Kidney glomerular epithelial cell (primary cell): ENCODE measurements at places on chromosomes 7 and 10.

DNA sequence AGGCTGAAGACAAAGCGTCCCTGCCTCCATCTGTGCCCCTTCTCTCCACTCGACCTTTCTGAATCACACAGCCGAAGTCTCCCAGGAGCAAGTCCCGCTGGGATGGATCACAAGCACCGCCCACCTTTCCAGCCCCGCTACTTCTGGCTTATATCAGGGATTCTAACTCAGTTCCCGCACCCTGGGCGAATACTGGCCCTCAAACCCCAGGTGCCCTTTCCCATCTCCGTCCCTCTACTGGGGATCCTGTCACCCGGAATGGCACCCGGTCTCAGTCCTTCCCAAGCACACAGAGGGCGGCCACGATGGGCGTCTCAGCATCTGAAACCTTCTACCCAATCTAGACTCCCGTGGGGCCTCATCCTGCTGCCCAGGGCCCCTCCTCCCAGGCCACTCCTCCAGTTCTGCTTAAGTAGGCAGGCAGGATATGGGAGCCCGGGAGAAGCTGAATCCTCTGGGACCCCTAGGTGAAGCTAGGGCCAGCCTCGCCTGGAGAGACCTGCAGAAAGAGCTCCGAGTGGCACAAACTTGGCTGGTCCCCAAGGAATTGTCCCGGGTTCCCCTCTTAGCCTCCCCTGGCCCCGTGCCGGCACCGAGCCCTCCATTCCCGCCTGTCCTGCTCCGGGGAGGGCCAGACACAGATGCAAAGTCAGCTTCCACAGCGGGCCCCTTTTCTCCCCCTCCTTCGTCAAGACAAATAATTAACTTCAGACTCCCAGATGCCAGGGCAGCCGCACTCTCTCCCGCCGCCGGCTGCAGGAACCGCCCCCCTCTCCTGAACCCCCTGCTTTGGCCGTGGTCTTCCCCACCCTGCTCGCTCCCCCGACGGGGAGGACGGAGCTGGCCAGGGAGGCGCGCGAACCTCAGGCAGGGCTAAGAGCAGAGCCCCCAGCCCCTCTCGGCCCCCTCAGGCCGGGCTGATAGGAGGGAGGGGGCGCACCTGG lies 612 bp downstream of the KCP start:
- peak; percentile 61 for DNase-seq

- DNase-seq: no peak
Measured at GRCh38 chr10:94083662-94084265, 90.0 kb downstream of the PLCE1 start.

DNA sequence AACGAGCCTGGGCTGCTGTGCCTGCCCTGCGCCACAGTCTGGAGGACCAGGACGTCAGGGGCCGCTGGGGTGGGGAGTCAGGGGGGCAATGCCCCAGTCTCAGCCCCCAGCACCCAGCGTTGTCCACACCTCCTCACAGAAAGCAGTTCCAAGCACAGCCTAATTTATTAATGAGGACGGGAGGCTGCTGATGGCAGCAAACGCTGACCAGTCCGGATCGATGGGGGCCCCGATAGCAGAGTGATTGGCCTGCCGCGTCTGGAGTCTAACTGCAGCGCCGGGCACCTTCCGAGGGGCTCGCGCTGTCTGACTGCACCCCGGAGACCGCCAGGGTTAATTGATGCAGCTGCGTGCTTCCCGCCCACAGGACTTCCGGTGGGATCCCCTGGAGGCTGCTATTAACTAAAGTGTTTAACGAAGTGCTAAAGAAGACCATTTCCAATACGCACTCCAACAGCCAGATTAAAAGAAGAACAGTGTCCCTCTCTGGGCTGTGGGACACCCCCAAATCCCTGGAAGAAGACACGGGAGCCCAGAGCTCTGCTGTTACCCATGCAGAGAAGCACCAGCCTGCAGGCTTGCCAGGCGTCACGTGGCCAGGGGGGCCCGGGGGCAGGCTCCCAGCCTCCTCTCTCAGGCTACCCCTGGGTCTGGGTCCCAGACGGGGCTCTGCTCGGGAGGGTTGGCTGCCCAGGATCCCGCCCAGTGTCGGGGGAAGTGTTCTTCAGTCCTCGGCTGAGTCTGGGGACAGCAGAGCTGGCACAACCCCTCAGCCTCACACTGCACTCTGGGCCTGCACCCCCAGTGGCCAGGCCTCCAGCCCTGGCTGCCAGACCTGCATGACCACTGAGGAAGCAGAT lies 63.8 kb downstream of the MICALL2 start:
- no peak for DNase-seq

- DNase-seq: no peak
Measured at GRCh38 chr10:23613900-23614299, 175.0 kb downstream of the OTUD1 start.

- DNase-seq: peak; percentile 23
Measured at GRCh38 chr7:136009488-136010079, 32.4 kb upstream of the MTPN start.

DNA sequence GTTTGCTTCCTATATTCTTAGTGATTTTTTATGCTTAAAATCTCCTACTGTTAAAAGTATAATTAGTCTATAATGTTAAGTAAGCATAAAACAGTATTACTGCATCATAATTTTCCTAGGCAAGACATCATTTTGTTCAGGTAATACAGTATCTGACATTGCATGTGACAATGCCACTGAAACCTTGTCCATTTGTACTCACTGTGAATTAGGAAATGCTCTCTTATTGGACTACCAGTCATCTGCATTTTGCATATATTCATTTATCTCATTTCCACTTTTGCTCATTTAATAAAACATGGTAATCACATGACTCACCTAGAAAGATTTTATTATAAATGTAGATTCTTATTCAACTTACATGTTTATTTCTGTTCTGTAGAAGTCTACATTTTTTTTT lies 379.1 kb downstream of the ETV1 start:
- no peak for DNase-seq

- no peak for DNase-seq
Measured at GRCh38 chr10:81981724-81982123, 106.7 kb downstream of the NRG3 start.

GRCh38 chr10:8060010-8060703 lies 5.7 kb downstream of the GATA3 start:
- no peak for DNase-seq
